Left renal cortex interstitium (tissue), 4 donors: ENCODE measurements at places on chromosomes 2 and 18.

DNA sequence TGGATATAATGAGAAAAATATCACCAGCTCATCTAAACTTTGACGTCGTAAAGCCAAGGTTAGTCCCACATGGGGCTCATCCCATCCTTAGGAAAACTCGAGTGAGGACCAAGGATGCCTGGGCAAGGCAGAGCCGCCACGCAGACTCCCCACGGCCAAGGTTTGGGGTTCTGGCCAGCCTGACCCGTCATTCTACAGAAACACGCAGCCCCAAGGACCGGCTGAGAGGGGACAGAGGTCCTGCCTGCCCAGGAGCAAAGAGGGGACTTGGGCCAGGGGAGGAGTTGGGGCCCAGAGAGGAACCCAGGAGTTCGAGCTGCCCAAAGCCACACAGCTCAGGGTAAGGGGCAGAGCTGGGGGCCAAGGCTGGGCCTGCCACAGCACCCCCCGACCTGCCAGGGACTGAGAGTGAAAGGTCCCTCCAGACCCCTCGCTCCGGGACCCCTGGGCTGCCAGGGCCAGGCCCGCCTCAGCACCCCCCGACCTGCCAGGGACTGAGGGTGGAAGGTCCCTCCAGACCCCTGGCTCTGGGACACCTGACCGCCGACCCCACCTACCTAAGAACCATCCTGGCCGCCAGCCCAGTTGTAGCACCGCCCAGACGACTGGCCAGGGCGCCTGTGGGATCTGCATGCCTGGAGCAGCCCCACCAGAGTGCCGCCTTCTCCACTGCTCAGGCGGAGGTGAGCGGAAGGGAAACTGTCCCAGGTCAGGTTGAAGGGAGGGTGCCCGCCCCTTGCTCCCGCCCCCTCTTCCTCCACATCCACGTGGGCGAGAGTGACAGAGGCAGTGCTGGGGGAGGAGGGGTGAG is at the start of gene PDCD1:
Gene PDCD1, minus strand, starts transcription at position 689 of the 811 bp plus-strand sequence. Its CDS starts 56 bp downstream, at position 633.
- DNase-seq: no peak

DNA sequence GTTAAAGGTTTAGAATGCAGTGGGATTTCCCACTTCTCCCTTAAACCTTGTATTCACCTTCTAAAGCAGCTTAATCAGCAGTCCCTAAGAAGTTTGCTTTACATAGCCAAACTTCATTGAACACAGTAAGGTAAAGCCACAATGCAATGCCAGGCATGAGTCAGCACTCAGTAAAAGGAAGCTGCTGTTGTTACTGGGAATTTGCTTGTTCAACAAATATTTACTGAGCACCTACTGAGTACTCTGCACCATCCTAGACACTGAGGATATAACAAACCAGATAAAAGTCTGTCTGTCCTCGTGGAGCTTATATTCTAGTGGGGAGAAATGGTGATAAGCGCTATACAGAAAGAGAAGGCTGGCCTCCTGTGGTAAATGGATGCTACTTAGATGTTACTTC is 162.7 kb downstream of the PKP4 start:
- no peak for DNase-seq

GRCh38 chr2:160332318-160332717 is 132.2 kb upstream of the ITGB6 start:
- DNase-seq: no peak

- DNase-seq: no peak
Measured at GRCh38 chr2:134628453-134628852, 90.3 kb downstream of the TMEM163 start.

- no peak for DNase-seq
Measured at GRCh38 chr18:58310517-58310916, 266.5 kb downstream of the NEDD4L start.

- no peak for DNase-seq
Measured at GRCh38 chr2:112579241-112579640, 5.2 kb upstream of the CHCHD5 start.

DNA sequence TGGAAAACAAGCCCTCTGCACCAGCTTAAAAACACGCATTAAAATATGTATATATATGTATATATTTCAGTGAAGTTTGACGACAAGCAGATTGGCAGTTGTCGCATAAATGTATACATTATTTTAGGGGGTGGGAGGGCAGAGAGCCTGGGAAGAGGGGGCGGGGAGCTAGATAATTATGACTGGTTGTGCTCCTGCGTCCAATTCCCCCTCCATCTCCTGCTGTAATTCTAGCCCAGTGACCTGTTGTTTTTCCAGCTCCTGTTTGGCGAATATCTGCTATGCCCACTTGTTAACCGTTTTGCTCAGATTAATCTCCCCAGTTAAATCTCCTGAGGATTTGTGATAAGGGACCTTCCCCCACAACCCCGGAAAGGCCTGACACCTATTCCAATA is 656 bp downstream of the UNC80 start:
- DNase-seq: no peak
